ENCODE measurements at places on chromosomes 1 and 21. TPM values are rescaled to one million over a fixed set of nuclear protein-coding genes. Genes with fewer than 3 reads are reported as not detected.

Gene CELA2B
- not detected for total RNA-seq

Gene ASPM
- total RNA-seq: 1.8 TPM

Gene OVAAL
- total RNA-seq: not detected

Gene LAMTOR2
- 91.4 TPM for total RNA-seq

Gene CLDN14
- not detected for total RNA-seq

Gene OXCT2
- 1.0 TPM for total RNA-seq

Gene S100A7
- not detected for total RNA-seq

Gene BGLAP
- total RNA-seq: 1.8 TPM

Gene PTPRC
- total RNA-seq: 9.5 TPM

Gene PGBD5
- total RNA-seq: 0.55 TPM

Gene ARMH1
- total RNA-seq: 1.0 TPM

Gene HES2
- 13.4 TPM for total RNA-seq
